Naive thymus-derived CD4-positive, alpha-beta T cell (primary cell): ENCODE measurements at places on chromosomes 13 and 19.

- DNase-seq: no peak
These were observed 897 bp downstream of the ETHE1 start for GRCh38 chr19:43525836-43526771.

DNA sequence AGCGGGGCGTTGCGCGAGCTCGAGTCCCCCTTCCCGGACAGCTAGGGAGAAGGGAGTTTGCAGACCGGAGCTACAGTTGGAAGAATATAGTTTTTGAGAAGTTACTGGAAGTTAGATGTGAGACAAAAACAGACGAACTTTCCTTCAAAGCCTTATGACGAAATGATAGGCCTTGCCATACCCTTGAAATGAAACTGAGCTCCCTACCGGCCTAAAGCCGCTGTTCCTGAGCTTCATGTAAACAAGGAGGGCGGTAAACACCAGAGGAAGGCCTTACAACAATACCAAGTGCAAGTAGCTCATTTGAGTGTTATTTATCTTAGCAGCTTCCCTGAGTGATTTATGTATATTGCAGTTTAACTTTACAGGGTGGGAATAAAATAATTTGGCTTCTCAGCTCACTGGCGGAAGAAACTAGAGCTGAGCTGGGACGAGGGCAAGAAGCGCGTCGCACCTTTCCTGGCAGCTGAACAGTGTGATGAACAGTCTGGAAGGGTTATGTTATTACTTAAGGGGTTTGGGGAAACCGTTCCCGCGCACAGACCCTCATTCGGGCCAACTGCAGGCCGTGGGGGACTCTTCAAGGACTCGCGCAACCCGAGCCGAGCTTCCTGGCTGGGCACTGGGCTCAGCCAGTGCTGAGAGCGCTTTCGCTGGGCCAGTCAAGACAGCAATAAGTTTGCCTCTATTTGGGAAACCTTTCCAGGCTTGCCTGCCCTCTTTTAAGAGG is 111.2 kb downstream of the KCNRG start:
- no peak for DNase-seq

- DNase-seq: no peak
These were observed 121.7 kb upstream of the MAB21L1 start for GRCh38 chr13:35598233-35598632.

GRCh38 chr19:19420570-19421298 is 15.3 kb downstream of the GATAD2A start:
- no peak for DNase-seq

GRCh38 chr13:60661521-60661920 is 264.5 kb downstream of the TDRD3 start:
- no peak for DNase-seq

DNA sequence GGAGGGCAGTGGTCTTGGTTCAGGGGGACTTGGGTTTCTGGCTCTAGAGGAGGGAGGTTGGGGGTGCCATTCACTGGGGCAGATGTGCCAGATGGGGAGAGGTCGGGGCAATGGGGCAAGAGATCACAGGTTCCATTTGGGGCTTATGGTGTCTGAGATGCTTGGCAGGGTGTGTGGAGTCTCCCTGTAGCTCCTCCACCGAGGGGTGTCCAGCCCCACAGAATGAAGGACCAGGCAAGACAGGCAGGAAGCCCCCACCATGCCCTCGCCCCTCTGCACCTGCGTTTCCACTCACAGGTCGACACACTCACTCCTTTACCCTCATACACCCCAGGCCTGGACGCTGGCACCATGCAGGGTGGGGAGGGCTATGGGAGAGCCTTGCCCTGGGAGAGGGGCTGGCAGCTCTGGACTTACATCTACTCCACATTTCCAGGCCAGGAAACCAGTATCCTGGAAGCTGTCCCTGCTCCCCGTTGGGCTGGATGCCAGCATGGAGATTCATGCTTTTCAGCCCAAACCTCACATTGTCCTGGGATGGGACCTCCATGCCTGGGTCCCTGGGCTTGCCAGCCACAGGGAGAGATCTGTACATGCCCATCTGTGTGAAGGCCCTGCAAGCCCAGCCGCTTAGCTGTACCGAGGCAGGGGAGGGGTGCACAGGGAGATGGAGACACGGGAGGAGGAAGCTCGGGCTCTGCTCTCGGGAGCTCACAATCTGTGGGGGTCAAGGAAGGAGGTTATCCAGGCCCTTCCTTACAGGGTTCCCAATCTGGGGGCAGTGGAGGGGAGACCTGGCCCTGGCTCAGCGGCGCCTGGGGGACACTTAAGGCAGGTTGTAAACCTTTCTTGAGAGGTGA is 77.1 kb downstream of the CHST8 start:
- DNase-seq: no peak

- DNase-seq: no peak
These were observed 14.1 kb upstream of the PRKD2 start for GRCh38 chr19:46731007-46731501.

GRCh38 chr19:54460230-54461005 is 3.2 kb downstream of the LENG9 start:
- DNase-seq: no peak

DNA sequence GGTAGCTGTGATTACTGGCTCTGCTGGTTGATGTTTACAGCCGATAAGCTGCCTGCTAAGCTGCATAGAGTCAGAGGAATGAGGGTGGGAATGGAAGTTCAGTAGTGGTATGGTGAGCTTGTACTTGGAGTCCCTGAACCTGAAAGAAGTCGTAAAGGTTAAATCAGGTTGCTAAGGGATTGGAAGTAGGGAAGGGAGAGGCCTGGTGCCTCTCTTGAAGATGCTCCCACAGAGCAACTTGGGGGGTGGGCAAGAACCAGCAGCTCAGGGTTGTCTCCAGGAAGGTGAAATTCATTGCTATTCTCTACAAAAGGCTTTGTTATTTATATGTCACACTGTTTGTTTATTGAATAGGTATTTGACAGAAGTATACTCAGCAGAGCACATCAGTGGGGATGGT is 73.8 kb upstream of the OLFM4 start:
- no peak for DNase-seq

DNA sequence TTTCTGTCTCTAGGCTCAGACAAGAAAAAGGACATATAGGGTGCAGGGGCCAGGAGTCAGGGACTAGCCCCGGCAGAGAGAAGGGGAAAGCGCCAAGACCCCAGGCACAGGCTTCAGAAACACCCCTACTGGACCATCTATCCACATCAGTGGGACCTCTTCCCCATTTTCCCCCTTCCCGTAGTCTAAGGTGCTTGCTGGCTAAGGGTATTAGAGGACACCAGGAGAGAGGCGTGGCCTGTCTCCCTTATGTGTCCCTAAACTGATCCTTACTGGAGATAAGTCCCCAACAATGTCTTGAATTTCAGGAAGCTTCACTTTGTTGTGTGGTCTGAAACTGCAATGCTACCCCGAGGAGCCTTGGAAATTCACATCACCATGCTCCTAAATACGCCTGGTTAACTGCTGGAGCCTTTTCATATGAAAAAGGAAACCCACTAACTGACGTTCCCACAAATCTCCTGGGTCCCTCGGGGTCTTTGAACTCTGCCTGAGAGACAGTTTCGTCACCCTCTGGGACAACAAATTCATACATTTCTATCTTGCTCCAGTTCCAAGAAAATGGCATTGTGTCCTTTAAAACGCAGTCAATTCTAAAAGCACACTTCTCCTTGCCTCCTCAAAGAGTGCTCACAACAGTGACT is 197.7 kb downstream of the COL4A1 start:
- DNase-seq: no peak

GRCh38 chr13:90912247-90912646 is 435.2 kb upstream of the MIR17HG start:
- DNase-seq: no peak

DNA sequence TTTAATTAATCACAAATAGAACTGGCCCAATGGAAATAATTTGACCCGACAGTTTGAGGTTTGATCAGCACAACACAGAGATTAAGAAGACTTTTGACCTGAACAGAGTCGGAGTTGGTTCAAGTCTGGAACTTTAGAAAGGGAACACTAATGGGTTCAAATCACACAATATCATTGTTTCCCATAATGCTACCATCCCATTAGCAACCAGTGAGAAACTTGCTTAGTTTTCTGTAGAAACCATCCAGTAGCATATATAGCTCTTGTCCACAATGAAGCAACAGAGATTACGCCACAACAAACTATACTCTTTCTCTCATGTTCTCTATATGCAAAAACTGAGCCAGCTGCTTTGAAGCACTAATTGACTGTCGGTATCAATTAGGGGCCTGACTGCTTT is 376.9 kb upstream of the SPRY2 start:
- no peak for DNase-seq

GRCh38 chr13:100528353-100528752 is 60.2 kb downstream of the GGACT start:
- no peak for DNase-seq

- DNase-seq: no peak
These were observed 19.9 kb upstream of the ARGLU1 start for GRCh38 chr13:106587787-106588186.

GRCh38 chr19:47445937-47446402 is 25.7 kb downstream of the SLC8A2 start:
- DNase-seq: peak; percentile 72

DNA sequence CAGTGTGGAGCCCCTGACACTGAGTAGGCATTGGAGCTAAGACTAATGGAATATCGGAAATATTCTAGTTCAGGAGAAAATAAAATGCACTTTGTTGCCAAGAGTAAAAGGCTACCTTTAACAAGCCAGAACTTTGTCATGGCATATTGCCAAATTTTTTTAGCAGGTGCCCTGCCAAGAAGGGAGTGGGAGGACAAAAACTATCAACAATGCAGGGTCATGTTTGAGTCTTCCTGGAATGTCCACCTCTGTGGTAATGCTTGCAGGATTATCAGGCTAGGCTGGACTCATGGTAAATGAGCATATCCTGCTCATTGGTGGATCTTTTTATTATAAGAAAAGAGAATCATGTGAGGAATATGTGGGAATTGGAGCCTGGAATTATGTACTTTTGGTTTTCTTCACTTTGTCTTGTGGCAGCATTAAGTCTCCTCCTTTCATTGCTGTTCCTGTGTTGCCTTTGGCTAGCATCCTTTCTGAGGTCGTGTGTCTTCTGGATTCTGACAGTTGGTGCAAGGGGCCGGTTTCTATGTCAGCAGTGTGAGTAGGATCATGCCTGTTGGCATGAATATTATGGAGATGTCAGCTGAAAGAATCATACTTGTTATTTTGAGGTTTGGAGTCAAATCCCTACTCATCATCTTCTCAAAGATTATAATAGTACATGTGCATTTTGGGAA is 122.9 kb upstream of the SPRY2 start:
- DNase-seq: no peak

- DNase-seq: peak; percentile 70
These were observed 15.5 kb downstream of the GGACT start for GRCh38 chr13:100573121-100573520.

DNA sequence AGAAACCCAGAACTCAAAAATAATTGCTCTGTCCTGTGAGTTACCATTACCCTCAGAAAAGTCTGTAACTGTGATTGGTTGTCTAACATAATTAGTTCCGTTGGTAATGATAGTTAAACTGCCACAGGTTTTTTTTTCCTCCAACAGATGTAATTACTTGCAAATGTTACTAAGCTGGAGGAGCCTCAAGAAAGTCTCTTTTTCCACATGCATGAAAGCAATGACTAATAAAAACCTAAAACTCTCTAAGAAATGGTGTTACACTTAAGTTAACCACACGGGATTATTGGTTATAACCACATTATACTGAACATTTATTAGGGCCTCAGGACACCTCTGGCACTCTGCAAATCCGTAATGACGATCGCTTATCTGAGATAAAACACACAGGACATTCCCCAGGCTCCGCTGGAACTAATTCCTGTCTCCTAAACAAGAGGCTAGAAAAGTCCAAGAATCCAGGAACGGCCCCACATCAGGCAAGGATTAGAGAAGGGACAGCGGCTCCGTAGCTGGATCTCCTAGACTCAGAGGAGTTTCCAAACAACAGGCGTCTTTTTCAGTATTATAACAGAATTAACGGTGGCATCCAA is 753 bp downstream of the ZNF235 start:
- no peak for DNase-seq

GRCh38 chr13:87953381-87953780 is 282.2 kb downstream of the SLITRK5 start:
- DNase-seq: no peak

GRCh38 chr19:51615991-51616390 is 14.2 kb downstream of the SIGLEC5 start:
- no peak for DNase-seq

DNA sequence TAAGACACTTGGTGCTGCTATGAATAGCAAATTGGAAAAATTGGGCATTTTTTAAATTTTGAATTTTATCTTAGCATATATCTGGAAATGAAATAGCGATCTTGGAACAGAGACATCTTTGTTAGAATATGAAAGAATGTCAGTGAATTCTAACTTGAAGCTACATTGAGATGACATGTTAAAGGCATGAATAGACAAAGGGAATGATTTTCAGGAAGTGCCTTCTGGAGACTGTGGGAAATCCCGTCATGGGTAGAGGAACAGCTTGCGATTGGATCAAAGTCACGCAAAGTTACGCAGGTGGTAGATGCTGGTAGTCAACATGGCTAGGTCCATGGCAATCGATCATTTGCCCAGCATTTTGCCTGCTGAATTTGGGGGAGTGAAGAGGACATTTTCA is 43.5 kb downstream of the LRCH1 start:
- no peak for DNase-seq

- no peak for DNase-seq
These were observed 278.7 kb downstream of the KLF5 start for GRCh38 chr13:73337532-73337931.

- no peak for DNase-seq
These were observed 10.0 kb downstream of the CFD start for GRCh38 chr19:869245-870177.

DNA sequence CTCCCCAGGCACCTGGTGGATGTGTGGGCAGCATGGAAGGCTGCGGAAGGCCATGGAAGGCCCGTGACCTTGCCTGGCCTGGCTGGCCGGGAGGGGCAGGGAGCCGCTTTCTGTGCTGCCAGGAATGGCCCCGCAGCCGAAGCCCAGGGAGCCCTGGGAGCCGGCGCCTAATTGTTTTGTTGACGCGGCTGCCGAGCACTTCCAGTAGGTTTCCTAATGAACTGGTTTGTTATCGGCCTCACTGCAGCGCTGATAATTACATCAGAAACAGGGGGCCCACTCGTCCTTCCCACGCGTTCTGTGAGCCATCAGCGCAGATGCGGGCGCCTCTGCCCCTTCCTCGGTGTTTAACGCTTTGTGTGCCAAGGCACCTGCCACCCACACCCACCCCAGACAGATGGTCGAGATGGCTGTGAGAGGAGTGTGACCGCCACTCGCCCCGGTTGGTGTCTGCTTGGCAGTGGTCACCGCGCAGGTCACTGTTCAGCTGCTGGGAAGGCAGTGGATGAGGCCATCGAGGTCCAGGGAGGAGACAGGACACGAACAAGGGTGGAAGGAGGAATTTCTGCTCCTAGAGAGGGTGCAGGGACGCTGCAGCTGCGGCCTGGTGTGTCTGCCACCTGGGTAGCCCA is 124.5 kb downstream of the KDM4B start:
- no peak for DNase-seq

GRCh38 chr13:75881109-75881775 is 245.1 kb downstream of the LMO7 start:
- no peak for DNase-seq

DNA sequence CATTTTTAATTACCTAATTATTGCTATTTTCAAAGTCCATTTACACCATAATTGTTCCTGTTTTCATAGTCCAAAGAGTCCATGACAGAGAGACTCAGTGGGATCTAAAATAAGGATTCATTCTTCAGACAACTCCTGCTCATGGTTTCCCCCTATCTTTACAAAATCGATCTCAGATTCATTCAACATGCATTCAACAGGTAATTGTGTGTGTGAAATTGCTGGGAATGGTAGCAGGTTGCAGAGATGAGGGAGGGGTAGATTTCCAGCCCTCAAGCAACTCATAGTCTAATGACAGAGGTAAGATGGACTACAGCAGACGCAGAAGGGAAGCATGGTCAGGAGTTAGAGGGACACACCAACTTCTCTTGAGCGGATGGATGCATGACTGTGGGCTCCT is 138.1 kb downstream of the TSHZ3 start:
- no peak for DNase-seq
